ENCODE measurements at places on chromosomes 7 and 10.
A peak's percentile ranks its signal among the peaks of the same experiment; 100 is the strongest.

DNA sequence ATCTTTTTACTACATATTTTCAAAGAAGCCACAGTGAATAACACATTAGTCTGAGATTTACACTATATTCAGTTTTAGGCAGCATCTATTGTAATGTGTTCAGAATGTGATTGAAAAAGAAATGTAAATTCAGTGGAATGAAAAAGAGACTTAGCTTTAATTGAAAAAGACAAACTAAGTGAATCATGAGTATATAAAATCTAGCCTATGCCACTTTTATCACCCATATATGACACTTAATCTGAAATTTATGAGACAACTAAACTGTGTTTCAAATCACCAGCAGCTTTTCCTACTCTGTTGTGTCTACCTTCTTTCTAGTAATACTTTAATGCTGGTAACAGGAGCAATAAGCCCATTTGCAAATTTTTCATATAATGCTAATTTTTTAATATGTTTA, 4.7 kb downstream of the SKAP2 start:
- no peak for DNase-seq

DNA sequence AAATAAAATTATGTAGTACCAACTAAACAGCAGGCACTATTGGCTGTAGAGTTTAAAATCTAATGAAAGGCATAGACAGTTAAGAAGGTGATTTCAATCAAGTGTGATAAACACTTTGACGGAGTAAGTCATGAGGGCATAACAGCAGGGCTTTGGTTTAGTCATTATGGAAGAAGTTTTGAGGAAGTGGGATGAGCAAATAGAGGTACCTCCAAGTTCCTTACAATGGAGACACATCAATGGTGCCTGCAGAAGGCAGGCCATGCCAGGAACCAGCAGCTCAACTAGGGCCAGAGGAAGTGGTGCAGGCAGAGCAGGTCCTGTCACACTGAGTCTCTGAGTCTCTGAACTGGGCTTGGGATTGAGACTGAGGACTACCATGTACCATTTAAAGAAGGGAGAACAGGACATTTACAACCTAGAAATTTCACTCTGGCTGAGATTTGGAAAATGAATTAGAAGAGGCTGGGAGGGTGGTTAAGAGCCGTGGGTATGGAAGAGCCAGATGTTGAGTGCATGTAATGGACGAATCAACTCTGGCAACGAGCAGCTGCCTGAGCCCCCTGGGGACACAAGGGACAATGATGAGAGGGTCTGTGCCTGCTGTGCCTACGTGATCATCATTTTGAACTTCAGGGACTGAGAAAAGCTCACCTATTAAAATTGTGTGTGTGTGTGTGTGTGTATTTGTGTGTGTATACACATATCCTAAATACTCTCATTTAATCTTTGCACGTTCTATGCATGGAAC, 208.7 kb upstream of the POM121L12 start:
- DNase-seq, result no peak

DNA sequence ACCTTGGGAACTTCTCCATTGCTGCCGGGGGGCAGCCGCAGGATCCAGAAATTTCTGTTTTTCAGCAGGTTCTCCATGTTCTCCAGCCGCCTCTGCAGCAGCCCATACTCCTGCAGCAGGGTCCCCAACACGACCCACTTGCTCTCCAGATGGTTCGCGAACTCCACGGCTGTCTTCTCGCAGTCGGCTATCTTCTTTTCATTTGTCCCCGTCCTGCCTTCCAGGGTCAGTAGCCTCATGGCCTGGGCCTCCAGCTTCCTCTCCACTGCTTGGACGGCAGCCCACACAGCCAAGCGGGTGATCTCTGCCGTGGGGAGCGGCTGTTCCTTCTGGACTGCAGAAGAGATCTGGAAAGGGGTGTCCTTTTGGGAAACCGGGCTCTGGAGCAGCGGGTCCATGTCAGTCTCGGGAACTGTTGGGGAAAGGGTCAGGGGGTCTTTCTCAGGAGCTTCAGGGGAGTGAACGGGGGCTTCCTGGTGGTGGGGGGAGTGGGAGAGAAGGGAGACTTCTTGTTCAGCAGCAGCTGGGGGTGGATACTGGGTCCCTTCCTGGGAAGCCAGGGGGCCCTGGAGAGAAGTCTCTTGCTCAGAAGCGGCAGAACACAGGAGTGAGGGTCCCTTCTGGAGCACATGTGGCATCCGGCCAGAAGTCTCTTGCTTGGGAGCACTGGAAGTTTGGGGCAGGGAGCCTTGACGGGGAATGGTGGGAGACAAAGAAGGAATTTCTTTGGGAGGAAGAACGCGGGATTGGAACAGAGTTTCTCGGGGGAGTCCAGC, 5.5 kb downstream of the ZNF777 start:
- no peak for DNase-seq

- DNase-seq, result no peak
Measured at GRCh38 chr7:132091706-132092105, 484.6 kb downstream of the PLXNA4 start.

DNA sequence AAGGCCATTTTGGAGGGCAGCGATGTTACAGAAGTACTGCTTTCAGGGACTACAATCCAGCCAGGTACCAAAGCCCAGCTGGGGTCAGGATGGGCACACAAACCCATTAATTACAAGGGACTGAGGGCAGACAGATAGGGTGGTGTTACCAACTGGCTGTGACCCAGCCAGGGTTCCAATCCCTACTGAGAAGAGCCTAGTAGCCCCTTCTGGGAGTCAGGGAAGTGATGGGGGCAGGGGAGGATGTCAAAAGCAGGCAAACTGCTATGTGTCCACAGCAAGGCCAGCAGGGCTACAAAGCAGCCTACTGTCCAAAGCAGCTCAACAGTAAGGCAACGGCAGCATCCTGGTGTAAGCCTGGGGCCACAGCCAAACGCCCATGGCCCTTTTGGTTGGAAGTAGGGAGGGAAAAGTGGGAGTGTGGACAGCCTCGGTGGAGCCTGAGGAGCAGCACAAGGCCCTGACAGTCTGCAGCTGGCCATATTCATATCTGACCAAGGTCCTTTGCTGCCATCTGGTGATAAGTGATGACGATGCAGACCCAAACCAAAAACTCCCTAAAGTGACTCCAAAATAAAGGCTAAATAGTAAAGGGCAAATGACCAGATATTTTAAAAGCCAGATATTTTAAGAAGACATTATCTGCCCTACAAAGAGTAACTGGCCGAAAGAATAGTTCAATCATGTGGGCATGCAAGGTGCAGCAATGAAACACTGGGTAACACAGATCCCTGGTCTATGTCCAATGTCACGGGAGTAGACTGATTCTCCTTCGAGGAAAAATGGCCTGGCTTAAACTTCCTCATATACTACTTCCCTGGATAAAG, 56.9 kb downstream of the XPNPEP1 start:
- no peak for DNase-seq

GRCh38 chr7:112252691-112253090, 46.2 kb downstream of the ZNF277 start:
- no peak for DNase-seq

GRCh38 chr10:97159646-97160305, 26.0 kb downstream of the SLIT1 start:
- DNase-seq, result no peak

GRCh38 chr7:26284477-26284876, 7.2 kb upstream of the SNX10 start:
- no peak for DNase-seq

GRCh38 chr10:89633484-89633883, 11.6 kb downstream of the PANK1 start:
- DNase-seq, result peak; percentile 66

DNA sequence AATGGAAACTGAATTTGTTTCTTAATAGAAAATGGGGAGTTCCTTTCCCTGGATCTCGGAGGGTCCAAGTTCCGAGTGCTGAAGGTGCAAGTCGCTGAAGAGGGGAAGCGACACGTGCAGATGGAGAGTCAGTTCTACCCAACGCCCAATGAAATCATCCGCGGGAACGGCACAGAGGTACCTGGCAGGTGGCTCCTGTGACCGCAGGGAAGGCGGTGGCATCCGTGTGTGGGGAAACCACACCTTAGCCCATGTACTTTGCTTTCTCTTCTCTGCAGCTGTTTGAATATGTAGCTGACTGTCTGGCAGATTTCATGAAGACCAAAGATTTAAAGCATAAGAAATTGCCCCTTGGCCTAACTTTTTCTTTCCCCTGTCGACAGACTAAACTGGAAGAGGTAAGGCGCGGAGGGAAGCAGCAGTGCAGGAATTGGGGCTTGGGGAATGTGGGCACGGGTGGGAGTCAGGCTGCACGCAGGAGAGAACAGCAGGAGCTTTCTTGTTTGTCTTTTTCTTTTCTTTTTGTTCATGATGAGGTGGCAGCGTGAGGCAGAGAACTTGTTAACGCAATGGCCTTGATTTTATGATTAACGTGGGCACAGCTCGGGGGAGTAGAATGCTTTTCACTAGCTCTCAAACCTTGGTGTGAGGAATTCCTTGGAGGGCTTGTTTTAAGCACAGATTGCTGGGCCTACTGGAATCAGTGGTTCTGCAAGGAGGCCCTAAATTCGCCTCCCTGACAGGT, 12.8 kb downstream of the HKDC1 start:
- DNase-seq, result no peak

DNA sequence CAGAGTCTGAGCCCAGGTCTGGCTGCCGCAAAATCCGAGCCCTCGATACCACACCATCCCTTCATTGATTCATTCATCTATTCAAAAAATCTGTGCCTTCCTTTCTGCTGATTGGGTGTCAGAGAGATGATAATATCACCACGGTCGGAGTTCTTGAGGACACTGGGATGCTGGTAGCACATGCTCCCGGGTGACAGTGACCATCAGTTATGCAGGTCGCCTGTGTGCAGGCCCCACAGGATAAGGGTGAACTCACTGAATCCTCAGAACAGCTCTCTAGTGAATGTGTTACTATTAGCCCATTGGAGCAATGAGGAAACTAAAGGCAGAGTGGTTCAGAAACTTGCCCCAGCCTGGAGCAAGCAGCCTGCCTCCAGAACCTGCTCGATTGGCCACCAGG, 145.1 kb downstream of the SLIT1 start:
- no peak for DNase-seq

DNA sequence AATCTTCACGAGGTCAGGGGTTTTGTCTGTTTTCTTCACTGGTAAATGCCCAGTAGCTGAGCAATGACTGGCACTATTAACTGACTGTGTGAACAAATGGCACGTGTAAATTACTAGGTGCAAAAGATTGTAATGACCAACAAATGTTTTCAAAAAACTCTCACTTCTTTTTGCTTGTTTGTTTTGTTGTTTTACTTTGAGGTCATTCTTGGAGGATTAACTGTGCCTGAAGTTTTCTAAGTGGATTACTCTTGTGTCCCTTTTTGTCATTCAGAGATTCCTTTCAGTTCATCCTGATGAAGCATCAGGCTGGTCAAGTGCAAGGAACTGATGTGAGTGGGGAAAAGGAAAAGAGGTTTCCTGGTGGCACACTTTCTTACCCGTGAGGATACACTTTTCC, 74.4 kb upstream of the PPP1R3C start:
- DNase-seq, result no peak

DNA sequence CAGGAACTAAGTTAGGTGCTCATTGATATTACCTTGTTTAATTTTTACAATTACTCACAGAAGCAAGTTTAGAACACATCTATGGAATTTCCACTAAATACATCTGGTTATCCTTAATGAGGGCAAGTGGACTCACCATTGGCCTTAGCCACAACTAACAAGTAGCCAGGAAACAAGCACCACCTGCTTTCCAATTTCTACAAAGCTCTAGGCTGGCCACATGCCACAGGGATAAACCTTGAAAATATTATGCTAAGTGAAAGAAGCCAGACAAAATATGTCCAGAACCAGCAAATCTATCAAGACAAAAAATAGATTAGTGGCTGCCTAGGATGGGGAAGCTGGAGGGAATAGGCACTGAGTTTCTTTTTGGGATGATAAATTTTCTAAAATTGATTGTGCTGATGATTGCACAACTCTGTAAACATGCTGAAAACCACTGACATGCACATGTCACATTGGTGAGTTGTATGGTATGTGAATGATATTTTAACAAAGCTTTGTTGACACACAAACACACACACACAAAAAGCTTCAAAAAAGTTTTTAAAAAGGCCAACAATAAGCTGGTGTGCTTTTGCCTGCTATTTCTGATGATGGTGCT, 179.4 kb downstream of the CPEB3 start:
- no peak for DNase-seq
